ENCODE measurements at places on chromosomes 2 and 18.

- DNase-seq, result peak; percentile 86
Measured at GRCh38 chr2:240320204-240320993, 115.1 kb upstream of the GPC1 start.

DNA sequence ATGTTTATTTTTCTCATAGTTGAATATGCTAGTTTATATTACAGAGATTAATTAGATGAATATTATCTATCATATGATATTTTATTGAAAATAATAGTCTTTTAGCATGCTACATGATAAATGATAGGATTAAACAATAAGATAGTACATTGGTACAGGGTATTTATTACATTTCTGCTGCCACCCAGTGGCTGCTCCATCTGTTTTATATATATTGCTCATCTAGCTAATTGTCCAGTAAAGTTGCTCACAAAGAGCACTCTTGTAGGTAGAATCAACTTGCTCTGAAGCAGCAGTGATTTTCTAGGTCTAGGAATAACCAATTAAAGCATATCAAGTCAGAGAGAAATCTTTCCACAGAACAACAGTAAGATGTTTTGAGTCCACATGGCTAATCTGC, 183.3 kb downstream of the ASXL3 start:
- peak; percentile 16 for DNase-seq

DNA sequence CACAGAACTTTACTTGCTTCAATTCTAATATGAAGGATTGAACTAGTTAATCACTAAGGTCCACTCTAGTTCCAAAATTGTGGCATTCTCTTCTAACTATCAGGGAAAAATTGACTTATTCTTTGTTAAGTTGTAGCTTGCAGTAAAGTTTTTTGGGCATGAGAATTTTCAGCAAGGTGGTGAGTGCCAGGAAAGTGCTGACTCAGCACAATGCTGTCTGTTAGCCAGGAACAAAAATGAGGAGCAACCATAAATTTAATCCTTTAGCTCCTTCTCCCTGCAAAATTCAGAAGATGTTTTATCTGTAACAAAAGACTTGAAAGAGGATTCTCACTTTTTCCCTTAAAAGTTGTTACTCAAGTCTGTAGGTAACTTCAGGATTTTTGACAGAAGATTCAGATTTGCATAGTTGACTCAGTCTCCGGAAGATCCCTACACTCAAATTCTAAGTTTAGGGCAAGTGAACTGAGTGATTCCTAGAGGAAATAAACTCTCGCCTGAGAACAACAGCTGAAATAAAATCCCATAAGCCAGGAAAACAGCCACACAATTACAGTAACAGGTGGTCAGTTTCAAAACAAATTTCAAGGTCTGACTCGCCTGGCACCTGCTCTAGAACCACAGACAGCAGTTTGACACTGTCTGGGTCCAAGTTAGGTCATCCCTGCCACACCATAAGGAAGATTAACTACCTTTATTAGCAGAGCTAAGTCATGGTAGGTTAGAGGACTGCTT, 20.2 kb upstream of the DARS1 start:
- DNase-seq, result no peak

DNA sequence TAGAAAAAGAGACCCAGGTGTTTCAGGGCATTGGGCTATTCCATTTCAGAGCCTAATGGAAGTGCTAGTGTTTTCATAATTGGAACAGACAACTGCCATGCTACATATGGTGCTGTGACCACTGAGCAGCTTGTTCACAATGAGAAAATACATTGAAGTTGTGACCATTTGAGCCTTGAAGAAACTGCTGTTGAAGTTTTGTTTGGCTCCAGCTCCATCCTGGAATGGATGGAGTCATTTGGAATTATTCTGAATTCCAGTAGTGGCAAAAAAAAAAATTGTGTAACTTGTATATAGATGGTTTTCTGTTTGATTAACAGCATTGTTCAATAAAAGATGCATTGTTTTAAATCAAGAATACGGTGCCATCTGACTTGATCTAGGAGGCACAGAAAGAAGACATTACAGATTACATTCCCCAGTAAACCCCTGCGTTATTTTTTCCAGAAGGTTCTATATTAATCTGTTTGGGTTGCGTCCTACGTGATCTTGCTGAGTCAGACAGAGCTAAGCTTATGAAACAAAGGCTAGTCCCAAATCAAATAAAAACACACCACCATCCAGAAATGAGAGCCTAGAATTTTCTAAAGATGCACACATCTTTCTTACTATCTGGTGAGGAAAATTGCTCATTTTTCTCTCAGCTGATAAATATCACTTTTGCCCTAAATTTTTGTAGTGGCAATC, 19.2 kb downstream of the FMNL2 start:
- DNase-seq, result no peak

GRCh38 chr2:209578394-209579001, 154.7 kb downstream of the MAP2 start:
- no peak for DNase-seq

DNA sequence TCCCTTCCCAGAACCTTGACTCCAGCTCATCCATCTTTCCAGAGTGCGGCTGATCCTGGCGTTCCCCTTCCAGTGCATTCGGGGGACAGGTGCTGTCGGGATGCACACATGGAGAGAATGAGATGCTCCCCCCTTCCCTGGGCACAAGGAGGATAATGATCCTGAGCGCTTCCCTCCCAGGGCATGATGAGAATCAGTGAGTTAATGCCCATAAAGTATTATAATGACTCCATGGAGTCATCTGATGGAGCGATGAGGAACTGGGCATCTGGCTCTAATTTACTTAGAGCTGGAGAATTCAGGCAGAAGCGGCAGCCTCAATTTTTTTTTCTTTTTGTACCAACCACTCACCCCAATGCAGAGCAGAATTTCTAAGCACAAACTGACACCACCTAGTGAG, 79.6 kb upstream of the SKOR2 start:
- DNase-seq, result no peak

DNA sequence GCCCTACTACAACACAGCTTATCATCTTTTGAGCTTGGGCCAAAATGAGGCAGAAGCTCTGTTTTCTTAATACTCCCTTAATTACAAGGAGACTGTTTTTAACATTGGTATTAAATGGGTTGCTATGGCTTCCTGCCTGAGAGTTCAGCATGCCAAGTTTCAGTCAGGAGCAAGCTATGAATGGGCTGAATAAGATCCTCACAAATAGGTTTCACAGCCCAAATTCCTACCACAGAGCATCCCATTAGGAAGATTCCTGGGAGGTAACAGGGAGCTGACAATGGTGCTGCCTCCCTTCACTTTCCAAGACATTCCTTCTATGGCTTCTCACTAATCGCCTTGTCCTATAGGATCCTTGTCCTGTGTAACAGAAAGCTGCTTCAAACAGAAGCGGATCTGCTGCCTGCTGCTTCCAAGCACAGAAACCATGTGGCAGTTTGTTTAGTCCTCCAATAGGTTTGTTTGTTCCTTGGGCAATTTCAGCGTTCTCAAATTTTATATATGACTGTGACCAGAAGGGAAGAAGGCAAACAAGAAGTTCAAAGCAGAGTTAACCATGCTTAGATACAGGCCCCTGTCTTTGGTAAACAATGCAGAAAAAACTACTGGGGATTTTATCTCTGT, 70.9 kb downstream of the NCKAP5 start:
- no peak for DNase-seq

DNA sequence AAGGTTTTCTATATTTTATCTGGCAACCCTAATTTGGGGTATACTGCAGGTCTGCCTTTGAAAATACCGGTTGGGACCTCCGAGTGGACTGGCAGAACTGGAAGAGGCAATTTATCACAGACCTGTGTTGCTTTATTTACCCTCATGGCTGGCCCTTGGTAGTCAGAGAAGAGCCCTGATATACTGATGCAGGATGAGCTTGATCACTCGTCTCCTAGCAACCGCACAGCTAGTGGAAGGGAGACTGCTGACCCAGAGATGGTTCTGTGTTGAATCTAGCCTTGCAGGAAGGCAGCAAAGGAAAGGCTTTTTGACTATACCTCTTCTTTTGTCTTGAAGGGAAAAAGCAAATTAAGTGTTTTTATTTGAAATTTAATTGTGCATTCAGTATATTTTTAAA, 154.7 kb downstream of the EML6 start:
- no peak for DNase-seq

DNA sequence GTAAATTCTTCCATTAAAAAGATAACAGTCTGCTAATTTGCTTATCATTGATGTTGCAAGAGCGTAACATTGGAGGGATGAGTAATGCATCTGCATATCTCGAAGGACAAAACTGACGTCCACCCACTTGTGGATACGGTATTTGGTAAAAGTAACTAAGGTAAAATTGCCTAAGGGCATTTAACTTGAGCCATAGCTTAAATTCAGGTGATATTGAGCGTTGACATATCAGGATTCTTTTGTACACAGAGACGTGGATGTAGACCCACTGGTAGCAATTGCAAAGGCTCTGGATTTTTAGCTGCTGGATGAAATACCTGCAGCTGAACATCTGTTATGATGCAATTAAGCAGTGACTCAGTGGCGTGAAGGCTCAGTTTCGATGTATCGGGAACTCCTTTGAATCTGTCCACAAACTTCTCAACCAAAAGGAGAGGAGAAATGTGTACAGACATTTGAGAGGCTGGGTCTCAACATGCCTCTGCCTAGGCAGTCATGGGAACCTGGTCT, 119.3 kb downstream of the SPTBN1 start:
- no peak for DNase-seq

DNA sequence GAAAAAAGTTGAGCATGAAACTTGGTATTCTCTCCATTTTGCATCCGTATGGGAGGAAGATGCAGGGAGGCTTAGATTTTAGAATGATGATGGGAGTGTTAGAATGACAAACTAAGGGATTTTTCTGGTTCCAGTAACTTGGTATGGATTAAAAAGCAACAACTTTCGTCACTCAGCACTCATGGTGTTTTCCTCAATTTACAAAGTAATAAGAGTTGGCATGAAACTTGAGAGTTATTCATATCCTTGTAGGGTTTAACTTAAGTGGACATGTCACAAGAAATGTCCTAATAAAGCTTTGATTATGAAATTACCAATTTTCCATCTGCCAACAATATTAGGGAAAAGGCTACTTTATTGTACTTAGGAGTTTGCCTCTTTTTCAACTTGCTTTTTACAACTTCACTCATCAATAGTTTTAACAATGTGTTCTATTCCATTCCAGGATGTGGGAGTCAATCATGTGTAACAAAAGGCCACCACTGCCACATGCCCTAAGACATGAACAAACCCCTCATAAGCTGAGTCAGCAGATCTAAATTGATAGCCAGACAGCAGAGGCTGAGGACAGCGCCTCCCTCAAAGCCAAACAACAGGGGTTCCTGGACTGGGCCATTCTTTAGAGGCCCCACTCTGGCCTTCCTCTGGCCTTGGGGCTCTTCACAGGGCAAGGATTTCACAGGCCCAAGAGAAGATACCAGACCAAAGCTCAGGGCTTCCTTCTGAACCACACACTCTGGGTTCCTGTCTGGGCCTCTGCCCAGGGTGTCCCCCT, 265.8 kb downstream of the TNS1 start:
- no peak for DNase-seq

- DNase-seq, result peak; percentile 47
Measured at GRCh38 chr2:230443541-230443940, 27.5 kb downstream of the SP100 start.

GRCh38 chr2:25480561-25480960, 138.8 kb upstream of the DNMT3A start:
- no peak for DNase-seq

- DNase-seq, result no peak
Measured at GRCh38 chr2:15808204-15808910, 132.0 kb upstream of the MYCN start.

DNA sequence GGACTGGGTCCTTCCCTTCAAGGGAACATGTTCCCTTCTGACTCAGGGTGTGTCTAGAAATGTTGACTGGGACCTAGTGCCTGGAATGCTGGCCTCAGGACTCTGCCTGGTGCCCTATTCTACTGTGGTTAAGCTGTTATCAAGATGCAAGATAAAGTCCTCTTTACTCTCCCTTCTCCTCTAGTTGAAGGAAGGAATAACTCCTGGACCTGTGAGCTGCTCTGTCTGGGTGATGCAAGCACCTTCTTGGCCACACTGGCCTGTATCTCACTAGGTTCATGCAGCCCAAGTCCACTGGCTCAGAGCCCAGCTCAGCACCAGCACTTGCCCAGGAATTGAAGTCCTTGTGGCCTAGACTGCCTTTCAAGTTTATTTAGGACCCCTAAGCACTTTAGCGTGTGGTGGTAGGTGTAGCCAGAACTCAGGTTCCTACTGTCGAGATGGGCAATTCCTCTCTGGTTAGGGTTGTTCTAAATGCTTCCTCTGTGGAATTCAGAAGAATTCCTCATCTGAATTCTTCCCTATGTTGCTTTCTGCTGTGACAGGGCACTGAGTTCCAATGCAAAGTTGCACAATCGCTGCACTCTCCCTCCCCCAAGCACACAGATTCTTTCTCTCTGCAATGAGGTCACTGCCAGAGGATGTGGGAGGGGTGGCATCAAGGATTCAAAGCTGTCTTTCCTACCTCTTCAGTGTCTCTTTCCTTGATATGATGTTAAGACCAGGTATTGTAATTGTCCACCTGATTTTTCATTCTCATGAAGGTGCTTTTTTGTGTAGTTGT, 54.7 kb downstream of the VWC2L start:
- no peak for DNase-seq

DNA sequence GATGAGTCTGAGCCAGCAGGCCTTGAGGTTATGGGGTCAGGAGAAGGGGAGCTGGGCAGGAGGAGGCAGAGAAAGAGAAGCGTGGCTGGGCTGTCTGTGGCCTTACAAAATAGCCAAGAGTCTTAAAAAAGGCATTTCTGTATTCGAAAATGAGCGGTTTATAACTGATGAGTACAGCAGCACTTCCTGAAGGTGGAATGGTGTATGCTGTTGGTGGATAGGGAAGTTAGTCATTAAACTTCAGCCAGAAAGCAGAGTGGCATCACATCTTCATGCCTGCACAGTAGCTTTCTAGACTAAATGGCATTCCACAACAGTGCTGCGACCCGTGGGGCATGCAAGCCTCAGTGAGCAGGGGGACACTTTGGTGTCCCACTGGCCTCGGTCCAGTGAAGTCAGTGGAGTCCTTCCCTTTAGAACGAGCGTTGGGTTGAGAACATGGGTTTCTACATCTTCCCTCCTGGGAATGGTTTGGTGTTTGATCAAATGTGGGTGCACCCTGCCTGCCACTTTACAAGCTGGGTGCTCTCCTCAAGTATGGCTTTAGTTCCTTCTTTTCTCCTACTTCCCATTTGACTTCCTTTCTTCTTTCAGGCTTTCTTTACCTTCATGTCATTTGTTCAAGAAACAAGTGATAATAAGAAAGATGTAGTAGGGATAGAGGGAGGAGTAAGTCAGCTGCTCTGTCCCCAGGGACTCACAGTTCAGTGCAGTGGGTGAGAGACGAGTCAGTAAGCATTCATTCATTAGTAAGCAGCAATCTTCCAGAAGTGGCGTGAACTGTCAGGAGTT, 96.3 kb downstream of the ARMC9 start:
- no peak for DNase-seq

GRCh38 chr2:200662727-200663126, 76.9 kb downstream of the AOX1 start:
- DNase-seq, result peak; percentile 5

GRCh38 chr18:67731851-67732250, 215.3 kb upstream of the DSEL start:
- DNase-seq, result peak; percentile 35

DNA sequence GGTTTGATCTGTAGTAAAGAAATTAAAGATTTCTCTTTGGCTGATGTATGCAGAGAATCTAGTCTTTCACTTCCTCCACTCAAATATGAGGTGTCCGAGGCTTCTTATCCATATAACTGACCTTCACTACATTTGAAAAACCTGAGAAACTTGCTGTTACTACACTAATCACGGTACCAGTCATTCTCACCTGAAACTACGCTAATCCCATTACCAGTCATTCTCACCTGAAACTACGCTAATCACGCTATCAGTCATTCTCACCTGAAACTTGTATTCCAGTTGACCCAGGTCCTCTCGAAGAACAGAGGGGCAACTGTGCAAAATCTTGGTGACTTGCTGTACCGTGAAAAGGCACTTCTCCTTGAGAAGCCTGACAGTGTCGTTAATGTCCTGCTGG, 5.1 kb downstream of the MTERF4 start:
- no peak for DNase-seq

Data from kidney capillary endothelial cell (primary cell).